ENCODE measurements at places on chromosomes 6 and 20.

DNA sequence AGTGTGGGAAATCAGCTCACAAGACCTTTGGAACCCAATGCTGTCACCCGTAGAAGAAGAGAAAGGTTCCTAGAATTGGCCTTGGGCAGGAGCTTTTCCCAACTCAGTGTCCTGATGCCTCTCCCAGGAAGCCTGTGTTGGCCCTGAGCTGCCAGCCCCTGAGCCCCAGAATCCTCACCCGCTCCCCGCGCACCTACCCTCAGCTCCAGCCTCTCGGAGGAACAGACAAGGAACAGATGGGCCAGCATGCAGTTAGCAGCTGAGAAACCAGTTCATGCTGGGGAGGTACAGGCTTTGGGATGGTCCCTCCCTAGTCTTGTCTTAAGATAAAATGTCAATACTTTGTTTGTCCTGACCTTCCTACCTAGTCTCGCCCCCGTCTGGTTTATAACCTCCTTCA, 121.9 kb upstream of the CDH4 start:
- no peak for DNase-seq

DNA sequence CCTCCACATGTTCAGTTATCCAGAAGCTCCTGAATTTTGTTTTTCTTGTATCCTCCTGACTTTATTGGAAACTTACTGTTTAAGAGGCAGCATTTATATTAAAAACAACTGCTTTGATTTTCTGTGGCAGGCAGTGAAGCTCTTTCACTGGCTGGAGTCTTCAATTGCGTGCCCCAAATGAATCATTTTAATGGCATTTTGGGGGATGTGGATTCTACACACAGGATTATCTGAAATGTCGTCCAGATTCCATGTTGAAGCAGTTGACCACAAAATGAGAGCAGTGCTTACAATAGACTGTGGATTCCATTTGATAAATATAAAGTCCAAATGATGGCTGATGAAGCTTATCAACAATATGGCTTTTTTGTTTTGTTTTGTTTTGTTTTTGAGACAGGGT, 41.0 kb upstream of the HIVEP1 start:
- DNase-seq, result peak; percentile 75

DNA sequence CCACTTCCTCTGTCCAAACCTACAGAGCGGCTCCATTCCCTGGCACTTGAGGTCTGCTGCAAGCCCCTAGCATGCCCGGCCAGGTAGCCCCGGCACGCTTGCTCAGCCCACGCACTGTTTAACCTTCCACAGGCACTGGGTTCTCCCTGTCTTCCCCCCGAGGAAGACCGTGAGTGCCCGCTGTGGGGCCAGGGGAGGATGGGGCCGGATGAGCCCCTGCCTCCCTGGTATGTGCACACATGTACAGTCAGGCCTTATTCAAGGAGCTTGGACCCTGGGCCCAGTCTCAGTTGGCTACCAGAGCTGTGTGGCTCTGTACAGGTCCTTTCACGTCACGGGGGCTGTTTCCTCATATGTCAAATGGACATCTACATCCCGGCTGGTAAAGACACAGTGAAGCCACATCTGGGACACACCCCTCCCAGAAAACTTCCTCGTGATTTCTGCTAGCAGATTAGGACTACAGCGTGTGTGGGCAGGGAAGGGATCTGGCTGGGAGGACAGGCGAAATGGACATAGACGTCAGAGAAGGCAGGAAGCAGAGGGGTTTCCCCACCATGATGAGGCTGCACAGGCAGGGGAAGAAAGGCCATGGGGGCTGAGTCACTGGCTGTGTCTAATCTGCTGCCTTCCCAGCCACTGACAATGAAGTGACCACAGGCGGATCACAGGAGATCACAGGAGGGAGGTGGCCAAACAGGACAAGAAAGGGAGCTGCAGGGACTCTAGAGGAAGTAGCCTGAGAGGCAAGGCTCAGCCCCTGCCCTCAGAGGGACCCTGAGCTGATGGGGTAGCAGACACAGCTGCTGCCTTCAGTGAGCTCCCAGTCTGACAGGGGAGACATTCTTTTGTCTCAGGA, 62.9 kb downstream of the MRPL14 start:
- DNase-seq, result peak; percentile 73

DNA sequence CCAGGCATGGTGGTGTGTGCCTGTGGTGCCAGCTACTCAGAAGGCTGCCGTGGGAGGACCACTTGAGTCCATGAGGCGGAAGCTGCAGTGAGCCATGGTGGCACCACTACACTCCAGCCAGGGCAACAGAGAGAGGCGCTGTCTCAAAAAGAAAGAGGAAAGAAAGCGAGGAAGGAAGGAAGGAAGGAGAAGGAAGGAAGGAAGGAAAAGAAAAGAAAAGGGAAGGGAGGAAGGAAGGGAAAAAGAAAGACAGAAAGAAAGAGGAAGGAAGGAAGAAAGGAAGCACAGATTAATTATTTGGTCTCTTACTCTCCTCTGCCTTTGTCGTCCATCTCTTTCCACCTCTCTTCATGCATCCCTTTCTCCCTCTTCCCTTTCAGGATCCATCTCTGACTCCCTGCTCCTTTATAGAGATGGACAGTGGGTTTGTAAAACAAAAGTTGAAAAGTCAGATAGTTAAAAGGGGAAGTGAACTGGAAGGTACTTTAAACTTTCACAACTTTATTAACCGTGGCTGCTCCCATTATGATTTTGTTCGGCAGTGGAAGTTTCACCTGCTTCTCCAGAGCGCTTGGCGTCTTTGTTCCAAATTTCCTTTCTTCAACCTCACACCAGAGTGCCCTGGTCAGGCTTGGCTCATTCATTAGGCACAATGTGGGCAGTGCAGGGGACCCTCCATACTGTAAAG, 1.5 kb downstream of the HLA-DQA1 start:
- no peak for DNase-seq

DNA sequence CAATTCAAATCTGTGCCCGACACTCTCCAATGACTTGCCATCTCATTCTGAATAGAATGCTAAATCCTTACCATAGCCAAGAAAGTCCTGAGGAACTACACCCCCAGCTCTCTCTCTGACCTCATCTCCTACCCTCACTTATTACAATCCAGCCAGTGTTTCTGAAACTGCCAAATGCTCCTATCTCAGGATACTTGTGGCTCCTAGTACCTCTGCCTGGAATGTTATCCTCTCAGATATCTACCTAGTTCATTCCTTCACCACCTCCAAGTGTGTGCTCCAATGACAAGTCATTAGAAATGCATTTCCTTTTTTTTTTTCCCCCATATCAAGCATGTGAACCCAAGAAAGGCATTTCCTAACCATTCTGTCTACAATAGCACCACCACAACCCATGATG, 24.4 kb downstream of the ZNF184 start:
- DNase-seq, result no peak

DNA sequence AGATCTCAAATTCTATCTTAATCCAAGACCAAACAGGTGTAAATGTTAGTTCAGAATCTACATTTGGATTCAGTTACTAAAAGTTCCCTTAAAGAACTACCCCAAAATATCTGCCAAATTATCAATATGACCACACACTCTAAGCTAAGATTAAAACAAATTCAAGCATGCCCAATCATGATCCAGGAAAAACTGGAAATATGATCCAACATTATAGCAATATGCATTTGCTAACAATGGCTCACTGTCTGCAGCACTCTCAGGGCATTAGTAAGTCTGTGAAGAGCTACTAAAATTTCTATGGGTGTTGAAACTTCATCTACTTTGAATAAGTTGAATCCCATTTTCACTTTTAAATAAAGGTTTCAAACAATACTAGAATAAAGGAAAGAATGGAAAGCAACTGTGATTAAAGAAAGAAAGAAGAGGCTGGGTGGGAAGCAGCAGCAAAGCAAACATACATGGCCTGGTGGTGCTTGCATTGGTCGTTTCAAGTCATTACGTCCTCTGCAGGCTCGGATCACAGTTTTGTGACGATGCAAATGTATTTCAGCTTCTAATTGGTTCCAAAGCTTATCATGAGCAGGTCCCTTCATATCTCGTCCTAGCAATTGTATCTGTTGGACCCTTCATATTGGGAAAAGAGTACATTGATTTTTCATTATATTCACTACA, 29.2 kb downstream of the GOPC start:
- DNase-seq, result no peak

- DNase-seq, result no peak
Measured at GRCh38 chr20:680638-681187, 5.1 kb upstream of the SCRT2 start.

GRCh38 chr6:19880066-19880465, 42.9 kb downstream of the ID4 start:
- DNase-seq, result no peak

DNA sequence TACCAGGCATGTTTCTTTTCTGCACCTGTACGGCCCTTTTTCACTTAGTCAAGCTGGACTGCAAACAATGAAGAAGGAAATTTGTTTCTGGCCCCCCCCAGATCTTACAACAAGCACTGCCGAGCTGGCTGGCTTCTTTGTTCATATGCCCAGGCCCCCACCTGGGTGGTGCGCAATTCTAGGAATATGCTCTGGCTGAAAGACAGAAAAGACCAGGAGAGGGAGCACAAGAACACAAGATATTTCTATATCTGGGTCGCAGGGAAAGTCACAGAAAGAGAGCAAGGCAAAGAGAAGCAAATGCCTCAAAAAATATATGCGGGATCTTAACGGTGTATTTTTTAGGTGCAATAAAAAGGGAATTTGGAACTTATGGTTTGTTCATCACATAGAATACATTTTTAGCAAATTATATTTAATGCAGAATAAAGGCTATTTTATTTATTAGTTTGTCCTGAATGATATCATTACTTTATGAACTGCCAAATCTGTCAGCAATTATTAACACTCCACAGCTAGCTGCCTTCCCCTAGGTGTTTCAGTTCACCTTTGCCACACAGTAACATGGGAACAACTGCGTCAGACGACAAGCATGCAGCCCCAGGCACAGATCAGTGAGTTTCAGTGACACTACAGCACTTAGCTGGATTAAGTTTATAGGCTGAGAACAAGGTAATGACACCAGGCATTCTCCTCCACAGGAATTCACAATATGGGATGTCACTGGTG, 76.5 kb downstream of the GJA10 start:
- DNase-seq, result no peak

GRCh38 chr20:39880890-39881289, 808.1 kb downstream of the MAFB start:
- DNase-seq, result no peak

- DNase-seq, result no peak
Measured at GRCh38 chr6:74851596-74851995, 354.3 kb downstream of the COL12A1 start.

DNA sequence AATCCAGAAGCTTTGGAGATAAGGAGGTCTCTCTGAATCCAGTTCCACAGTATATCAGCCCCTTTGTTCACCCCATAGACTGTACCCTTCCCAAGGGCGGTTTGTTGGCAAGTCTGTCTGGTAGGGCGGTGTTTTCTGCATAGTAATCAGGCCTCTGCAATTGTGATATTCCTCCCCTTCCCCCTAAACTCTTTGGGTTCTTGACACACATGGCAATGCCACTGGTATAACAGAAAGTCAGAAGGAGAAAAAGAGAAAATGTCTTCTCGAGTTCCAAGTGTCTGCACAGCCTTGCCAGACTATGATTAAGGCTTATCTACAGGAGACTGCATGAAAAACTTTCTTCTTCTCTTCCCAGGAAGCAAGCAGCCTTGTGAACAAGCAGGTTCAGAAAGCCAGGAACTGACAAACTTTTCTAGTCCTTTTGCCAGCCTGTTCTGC, 45.6 kb downstream of the FOXO3 start:
- no peak for DNase-seq

DNA sequence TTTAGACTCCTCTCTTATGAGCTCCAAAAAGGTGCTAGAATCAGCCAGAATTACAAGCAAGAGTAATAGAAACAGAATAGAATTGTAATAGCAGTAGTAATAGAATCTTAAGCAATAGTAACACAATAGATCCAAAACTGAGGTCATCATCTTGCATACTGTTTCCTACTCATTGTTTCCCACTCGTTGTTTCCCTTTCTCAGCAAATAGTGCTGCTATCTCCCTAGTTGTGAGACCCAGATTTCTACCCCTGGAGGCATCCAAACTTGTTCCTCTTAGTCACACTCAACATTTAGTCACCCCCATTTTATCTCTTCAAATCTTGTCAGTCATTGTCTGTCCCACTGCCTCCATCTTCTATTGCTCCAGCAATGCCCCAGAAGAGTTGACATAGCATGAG, 356.9 kb upstream of the MARCKS start:
- DNase-seq, result no peak

DNA sequence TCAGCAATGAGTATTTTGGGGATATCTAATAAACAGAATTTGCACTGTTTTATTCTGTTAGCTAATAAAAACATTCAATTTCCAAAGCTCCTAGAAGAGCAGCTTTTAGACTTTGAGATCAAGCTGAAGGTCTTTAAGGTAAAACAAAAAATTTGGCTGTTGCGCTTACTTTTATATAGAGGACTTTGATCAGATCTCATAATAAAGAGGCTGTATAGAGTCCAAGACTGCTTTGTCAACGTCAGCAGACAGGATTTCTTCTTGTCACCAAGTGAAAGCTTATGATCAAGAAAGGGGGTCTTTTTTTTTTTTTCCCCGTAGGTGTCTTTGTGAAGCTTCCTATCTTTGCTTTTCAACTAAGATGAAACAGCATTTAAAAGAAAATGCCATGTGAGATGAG, 556.5 kb upstream of the SLC35B3 start:
- no peak for DNase-seq

GRCh38 chr20:49937027-49937929, 1.1 kb downstream of the RNF114 start:
- DNase-seq, result no peak

DNA sequence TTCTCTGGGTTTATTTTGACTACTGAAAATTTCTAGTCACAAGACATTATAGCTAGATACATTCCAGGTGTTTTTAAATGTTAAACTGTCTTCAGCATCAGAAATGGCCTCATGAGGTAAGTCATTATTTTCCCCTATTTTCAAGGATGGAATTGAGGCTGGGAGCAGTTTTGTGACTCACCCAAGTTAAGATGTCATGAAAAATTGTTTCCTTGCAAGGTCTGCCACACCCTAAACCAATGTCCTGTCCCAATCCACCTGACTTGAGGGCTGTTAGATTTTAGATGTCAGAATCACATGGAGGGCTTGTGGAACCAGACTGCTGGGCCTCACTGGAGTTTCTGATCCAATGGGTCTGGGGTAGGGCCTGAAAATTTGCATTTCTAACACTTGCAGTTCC, 16.9 kb downstream of the SLC22A3 start:
- DNase-seq, result no peak

DNA sequence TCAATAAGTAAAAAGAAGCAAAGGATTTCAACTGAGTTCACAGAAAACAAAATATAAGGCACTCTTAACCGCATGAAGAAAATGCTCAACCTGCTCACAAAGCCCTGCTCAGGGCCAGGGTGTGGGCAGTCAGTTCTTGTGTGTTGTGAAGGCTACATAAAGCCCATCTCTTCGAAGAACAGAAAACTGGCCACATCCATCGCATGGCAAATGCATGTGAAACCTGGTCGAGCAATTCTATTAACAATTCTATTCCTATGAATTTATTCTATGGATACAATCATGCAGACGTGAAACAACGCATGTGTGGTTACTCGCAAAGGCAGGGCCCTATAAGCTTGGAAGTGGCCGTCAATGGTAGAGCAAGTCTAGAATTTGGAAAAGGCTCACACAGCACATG, 110.5 kb downstream of the PSMB1 start:
- DNase-seq, result no peak

- no peak for DNase-seq
Measured at GRCh38 chr20:48832405-48832730, 4.6 kb upstream of the PREX1 start.
